ENCODE measurements at places on chromosomes 3 and 15. TPM values are rescaled to one million over a fixed set of nuclear protein-coding genes. Genes with fewer than 3 reads are reported as not detected.

The HCN4 gene
- total RNA-seq, result 0.23 TPM

The GABRG3 gene
- total RNA-seq, result not detected

The NR2F2 gene
- total RNA-seq, result 31.9 TPM

The PLA2G4D gene
- total RNA-seq, result 0.49 TPM

The CRYGS gene
- total RNA-seq, result 3.9 TPM
